SK-N-DZ (cell line): ENCODE measurements at places on chromosomes 6 and 20.

DNA sequence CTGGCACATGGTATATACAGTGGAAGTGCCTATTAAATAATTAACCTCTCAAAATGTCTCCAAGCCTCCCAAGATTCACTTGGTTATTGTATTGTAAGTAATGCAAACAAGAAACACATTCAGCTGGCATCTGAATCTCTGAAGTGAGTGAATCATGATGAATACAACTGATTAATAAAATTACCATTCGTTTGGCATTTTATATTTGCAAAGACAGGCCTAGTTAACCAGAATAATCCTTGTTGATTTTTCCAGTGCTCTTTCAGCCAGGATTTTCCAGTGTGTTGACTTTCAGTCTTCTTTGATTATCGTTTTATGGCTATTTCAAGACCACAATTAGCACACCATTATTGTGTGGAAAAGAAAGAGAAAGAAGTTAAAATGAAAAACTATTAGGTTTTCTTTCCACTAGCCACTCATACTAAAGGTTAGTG, 20.3 kb downstream of the SLC22A2 start:
- no peak for DNase-seq

DNA sequence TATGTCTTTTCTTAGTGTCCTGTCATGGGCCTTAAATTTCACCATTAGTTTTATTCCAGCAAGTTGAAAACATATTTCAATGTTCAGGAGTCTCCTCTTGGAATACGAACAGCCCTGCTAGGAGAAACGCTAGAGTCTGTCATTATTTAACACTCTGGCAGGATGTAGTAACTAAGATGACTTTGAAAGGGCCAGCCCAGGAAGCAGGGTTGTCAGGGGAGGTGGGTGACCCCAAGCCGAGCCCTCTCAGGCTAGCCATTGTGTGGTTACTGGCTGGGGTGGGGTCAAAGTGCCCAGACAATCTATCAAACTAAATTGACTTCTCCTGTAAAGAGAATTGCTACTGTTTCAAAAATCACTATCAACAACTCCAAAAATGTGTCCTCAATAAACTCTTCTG, 67.8 kb downstream of the LY86 start:
- no peak for DNase-seq

DNA sequence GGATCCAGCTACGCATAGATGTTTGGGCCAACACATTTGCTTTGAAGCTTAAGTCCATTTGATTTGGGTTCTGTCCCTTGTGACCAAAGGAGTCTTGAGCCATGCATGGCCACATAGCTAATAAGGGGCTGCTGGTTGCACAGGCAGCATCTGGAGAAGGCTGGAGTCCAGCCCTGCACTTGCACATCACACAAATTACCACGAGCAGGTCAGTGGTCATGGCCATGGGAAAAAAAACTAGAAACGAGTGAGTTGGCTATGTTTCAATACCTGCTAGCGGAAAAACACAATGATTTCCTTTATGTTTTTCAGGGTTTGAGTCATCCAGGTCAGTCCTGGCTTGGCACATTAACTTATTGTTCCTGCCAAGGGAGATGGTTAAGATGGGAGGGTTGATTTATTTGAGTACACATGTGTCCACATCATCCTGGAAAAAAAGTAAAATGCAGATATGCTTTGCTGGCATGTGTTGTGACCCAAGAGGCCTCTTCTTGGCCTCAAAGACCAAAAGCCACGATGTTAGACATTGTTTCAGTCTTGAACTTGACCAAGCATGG, 5.6 kb upstream of the STX16 start:
- no peak for DNase-seq

DNA sequence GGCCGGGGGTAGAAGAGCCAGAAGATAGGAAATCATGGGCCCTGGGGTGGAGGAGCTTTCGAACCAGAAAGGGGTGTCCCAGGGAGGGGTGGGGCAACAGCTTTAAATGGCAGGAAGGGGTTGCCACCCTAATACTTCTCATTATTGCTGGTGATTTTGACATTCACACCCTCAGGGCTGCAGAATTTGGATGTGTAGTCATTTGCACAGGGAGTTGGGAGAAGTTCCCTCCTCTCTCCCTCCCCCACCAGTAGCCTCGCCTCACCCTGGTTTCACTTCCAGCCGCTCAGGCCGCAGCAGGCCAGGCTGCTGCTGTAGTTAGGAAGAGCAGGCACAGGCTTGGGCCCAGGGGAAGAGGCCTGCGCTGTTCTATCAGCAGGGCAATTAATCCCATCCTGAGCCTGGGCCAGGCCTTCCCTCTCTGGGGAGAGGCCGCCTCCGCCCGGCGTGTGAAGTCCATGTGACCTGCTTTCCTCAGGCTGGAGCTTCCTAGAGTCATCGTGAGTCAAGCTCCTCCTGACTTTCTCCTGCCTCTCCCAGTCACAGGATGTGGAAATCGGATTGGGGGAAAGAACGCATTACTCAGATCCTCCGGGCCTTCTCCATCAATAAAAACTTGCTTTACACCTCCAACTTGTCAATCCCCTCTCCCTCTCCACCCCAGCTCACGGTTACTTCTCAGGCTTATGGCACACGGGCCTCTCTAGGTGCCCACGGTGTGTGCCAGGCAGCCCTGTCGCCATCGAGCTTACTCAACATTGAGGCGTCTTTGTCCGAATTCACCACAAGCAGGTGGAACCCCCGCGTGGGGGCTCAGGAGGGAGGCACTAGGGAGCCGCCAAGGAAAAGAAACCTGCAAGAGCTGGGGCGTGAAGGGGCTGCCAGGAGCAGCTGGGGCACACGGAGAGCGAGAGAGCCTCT, 7.8 kb downstream of the ADTRP start:
- DNase-seq: peak; percentile 13

GRCh38 chr6:113184736-113185135, 672.4 kb upstream of the MARCKS start:
- DNase-seq: no peak

DNA sequence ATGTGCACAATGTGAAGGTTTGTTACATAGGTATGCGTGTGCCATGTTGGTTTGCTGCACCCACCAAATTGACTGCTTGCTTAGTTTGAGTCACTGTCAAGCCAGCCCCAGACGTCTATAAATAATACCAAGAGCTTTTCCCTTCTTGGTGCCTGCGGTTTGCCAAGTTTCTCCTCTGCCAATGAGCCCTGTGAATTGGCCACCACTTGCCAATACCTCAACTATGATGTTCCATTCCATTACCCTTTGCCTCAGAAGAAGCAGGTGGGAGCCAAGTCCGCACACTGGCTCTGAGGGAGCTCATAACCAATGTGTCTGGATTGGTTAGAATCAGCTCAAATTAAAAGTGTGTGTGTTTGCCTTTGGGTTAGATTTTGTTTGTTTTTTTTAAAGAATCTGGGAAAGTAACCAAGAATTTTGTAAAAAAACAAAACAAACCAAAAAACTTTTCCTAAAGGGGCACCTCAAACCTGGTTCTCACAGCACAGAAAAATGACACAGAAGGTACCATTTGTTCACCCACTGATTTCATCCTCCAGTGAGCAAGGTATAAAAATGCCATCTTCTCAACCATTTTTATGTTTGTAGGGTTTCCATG, 244.7 kb upstream of the PRND start:
- no peak for DNase-seq

DNA sequence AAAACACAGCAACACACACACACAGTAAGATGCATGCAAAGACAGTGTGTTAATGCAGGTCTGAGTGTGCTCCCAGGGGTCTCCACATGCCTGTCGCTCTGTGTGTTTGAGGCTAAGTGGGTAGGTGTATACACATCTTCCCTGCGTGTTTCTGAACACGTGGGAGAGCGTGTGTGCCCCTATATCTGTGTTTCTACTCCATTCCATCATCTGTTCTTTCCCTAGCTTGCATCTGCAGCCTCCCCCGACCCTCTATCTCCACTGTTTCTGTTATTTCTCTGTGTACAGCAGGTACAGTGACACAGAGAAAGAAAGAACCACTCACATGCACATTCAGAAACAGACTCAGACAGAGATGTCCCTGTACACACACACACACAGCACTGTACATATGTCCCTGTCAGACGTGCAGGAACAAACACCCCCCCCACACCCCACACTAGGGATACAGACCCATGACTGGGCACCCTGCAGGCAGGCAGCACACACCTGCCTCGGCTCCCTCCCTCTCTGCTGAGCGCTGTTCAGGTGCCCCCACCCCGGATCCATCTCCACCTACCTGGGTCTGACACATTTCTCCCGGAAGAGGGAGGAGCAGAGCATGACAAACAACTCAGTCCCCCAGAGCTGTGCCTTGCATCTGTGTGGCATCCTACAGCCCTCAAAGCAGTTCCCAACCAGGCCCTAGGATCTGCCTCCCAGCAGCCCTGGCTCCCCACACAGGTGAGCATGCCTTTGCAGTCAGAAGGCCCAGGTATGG, 27.6 kb downstream of the KCNK15 start:
- no peak for DNase-seq

- no peak for DNase-seq
Measured at GRCh38 chr20:19699180-19699971, 58.7 kb upstream of the RIN2 start.

- DNase-seq: no peak
Measured at GRCh38 chr20:36030149-36030548, 61.8 kb downstream of the CNBD2 start.

- no peak for DNase-seq
Measured at GRCh38 chr20:53337390-53338101, 256.1 kb downstream of the ZNF217 start.

DNA sequence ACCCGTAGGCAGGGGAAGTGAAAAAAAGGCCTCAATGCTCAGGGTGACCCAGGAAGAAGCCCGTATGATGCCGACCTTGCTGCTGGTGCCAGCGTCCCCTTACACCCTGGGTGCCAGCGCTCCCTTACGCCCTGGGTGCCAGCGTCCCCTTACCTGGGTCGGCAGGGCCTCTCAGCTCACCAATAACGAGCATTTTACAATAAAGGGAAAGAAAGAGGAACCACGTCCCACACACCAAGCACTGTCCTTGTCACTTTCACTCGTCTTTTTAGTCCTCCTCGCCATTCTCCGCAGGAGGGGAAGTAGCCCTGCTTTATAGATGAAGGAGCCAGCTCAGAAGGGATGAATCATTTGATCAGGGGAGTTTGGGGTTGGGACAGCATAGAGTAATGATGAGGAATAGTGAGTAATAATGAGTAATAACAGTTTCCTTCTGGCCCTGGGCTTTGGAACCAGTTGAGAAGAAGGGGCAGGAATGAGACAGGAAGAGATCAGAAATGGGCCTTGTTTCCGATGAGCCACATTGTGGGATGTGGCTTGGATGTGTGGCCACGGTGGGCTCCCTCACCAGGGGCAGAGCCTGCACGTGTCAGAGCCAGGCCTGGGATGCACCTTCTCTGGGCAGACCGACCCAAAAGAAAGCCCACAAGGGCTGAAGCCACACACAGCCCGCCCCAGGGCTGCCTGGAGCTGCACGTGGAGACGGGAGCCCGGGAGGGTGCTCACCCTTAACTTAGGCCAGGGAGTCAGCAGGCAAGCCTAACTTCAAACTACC, 75.7 kb downstream of the SYNJ2 start:
- DNase-seq: no peak

DNA sequence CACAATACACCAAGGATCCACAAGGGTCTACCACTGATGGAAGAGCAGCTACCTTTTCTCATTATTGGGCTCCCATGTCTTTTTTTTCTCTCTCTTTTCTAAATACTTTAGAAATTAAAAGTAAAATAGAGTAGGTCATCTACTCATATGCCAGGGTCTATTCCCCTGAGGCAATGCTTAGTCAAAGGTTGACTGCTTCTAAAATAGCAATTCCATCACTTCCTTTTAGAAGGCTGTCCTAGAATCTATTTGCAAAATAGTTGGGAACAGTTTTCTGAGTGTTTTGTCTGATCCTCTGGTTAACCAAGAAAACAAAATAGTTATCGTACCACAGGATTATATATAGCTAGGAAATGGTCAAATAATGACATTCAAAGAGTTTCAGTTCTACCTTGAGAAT, 174.1 kb downstream of the COL21A1 start:
- DNase-seq: no peak

DNA sequence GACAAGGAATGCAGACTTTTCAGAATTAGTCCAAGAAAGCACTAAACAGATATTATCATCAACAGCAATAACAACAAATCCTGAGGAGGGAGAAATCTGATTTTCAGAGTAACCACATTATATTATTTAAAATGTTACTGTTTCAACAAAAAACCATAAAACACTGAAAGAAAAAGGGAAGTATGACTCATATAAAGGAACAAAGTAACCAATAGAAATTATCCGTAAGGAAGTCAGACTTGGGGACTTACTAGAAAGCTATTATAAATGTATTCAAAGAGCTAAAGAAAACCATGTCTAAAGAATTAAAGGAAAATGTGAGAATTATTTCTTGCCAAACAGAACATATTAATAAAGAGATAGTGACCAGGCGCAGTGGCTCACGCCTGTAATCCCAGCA, 98.1 kb downstream of the MYLK4 start:
- DNase-seq: no peak

- no peak for DNase-seq
Measured at GRCh38 chr6:90375681-90376439, 79.2 kb upstream of the BACH2 start.

DNA sequence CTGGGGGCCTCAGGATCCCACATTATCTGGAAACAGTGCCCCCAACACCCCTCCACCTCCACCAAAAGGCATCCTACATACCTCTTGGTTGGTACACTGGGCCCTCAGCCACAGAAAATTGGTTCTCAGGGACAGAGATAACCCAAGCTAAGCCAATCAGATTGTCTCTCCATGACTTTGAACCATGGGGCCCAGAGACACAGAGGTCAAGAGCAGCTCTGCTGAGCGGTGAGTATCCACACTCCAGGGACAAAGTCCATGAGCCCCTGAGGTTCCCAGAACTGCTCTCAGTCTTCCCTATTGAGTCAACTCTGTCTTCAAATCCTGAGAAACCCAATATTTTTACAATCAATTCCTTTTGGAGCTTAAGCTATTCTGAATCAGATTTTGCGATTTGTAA, 35.3 kb downstream of the COL11A2 start:
- DNase-seq: no peak

GRCh38 chr6:44041461-44042260, 85.6 kb downstream of the MRPL14 start:
- DNase-seq: no peak

- DNase-seq: no peak
Measured at GRCh38 chr6:166907373-166907841, 48.9 kb downstream of the RNASET2 start.

DNA sequence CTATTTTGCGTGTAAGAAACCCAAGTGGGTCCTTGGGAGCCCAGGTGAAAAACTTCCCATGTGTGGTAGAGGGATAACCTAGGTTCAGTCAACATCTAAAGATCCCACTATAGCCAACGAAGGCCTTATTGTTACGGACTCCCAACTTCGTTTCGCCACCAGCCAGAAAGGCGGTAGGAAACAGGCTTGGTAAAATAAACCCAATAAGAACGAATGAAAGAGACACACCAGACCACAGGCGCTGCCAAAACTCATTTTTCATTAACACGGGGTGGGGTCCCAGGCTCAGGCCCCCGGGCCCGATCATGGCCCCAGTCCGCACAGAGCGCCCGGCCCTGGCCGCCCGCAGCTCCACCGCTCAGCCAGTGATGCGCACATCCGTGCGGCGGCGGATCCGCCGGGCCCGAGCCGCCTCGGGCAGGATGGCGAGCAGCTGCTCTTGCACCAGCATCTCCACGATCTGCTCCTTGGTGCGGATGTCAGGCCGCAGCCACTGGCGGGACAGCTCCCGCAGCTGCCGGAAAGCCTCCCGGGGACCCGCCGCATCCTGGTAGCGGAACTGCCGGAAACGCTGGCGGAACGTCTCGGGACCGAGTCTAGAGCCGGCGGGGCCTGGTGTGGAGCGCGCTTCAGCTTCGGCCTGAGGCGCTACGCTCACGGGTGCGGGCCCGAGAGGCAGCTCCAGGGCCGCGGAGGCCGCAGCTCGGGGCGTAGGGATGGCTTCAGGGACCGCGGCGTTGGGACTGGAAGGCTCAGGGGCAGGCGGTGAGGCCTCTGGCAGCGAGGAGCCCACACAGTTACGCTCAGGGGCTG, 709 bp downstream of the SCAND1 start:
- peak; percentile 55 for DNase-seq

- no peak for DNase-seq
Measured at GRCh38 chr6:67883500-67884366, 751.3 kb upstream of the ADGRB3 start.
